ENCODE measurements at places on chromosomes 1 and 21.
A peak's percentile ranks its signal among the peaks of the same experiment; 100 is the strongest.

- DNase-seq: no peak
These were observed 27.8 kb upstream of the RNF187 start for GRCh38 chr1:228459091-228459993.

DNA sequence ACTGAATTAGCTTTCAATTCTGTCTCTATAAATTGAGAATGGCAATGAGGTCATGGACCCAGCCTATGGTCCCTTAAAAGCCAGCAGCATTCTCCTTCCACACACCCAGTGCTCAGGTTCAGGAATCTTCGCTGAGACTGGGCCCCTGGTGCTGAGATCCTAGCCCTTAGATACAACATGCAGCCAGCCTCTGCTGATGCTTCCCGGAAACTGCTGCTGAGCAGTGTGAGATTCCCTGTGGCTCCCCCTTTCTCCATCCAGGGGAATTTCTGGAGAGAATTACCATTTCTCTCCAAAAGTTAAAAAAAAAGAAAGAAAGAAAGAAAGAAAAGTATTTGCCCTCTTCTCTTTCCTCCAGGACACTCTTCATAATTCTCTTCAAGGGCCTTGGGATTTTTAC, 31.7 kb upstream of the RALGPS2 start:
- no peak for DNase-seq

GRCh38 chr1:45299981-45300668, 26.6 kb upstream of the HPDL start:
- DNase-seq: peak; percentile 3

DNA sequence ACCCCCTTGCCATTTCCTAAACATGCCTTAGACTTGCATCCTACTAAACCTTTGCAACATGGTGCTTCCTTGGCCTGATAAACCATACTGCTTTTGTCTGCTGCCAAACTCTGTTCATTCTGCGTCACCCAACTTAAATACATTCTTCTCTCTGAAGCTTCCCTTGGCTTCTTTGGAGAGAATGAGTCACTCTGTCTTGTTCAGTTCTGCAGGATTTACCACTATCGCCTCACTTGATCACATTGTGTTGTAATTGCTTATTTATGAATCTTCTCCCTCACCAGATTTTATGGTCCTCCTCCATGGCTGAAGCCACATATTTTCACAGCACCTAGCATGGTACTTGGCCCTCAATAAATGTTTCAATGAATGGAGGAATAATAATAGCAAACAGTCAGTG, 21.7 kb upstream of the TUT4 start:
- no peak for DNase-seq

DNA sequence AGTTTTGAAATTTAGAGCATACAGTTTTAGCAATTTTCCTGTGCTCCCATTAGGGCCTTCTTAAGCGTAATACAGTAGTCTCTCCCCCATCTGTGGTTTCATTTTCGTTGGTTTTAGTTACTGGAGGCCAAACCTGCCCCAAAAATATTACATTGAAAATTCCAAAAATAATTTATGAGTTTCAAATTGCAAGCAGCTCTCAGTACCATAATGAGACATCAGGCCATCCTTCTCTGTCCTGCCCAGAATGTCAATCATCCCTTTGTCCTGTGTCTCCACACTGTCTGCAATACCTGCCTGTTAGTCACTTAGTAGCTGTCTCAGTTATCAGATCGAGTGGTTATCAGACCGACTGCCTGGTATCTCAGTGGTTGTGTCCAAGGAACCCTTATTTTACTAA, 45.4 kb downstream of the ADSS2 start:
- no peak for DNase-seq

DNA sequence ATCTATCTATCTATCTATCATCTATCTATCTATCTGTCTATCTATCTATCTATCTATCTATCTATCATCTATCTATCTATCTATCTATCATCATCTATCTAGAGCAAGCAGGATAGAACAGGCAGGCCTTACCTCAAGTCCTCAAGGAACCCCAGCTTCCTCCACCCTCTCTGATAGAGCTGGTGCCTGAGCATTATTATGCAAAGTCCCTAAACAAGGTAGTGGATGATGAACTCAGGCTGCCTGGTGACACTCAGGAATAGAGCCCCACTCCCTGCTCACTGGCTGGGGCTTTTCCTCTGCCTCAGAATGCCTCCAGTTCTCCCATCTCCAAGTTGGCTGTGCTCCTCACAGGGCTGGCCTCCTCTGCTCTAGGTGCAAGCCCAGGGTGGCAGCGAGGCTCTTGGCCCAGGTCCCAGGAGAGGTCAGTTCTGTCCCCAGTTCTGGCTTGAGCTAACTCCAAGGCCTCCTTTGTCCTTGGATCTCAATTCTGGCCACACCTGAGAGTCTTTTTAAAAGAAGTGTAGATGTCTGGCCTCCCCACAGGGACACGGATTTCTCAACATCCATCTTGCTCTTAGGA, 60.2 kb downstream of the PCP4 start:
- DNase-seq: no peak

DNA sequence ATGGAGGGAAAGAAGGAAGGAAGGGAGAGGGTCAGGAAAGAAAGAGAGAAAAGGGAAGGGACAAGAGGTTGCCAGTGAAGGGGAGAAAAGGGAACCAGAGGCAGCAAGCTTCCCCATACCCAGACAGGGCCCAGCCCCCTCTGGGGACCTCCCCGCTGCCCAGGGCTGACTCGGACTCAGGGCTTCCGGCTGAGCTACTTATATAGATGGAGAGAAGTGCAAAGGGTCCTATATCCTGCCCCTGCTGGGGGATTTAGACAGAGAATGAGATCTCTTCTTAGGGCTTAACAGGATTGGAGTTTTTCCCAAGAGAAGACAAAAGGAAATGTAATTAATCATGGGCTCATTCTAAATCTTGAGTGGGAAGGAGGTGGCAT, at the start of gene ETV3L:
Gene ETV3L, minus strand, starts transcription at position 176 of the 377 bp plus-strand sequence. CDS start 285 bp downstream, outside the sequence.
- DNase-seq: no peak

GRCh38 chr1:154223621-154224020, 2.9 kb downstream of the UBAP2L start:
- DNase-seq: no peak

- DNase-seq: no peak
These were observed 88.8 kb downstream of the CDC7 start for GRCh38 chr1:91589437-91589836.

- no peak for DNase-seq
These were observed 1.7 kb upstream of the INAVA start for GRCh38 chr1:200892958-200893357.
